ENCODE measurements at places on chromosomes 5 and 9. TPM values are rescaled to one million over a fixed set of nuclear protein-coding genes. Genes with fewer than 3 reads are reported as not detected.

Gene IFNA13
- not detected for total RNA-seq

Gene CDKN2B-AS1
- 0.39 TPM for total RNA-seq

Gene SHISAL2B
- total RNA-seq, result not detected

Gene RASEF
- 0.07 TPM for total RNA-seq

Gene SPACA9
- 1.6 TPM for total RNA-seq

Gene SLC34A1
- total RNA-seq, result not detected

Gene CAAP1
- 15.8 TPM for total RNA-seq

Gene TPPP
- 0.18 TPM for total RNA-seq
